ENCODE measurements at places on chromosomes 13 and 19.

- no peak for DNase-seq
Observed at GRCh38 chr19:48287748-48288147, 17.9 kb downstream of the ZNF114 start.

GRCh38 chr19:16327501-16327900, 2.9 kb downstream of the KLF2 start:
- DNase-seq = peak; percentile 82

GRCh38 chr19:16180611-16181010, 4.6 kb upstream of the FAM32A start:
- DNase-seq = no peak

GRCh38 chr19:38318660-38319059, 985 bp upstream of the KCNK6 start:
- no peak for DNase-seq

DNA sequence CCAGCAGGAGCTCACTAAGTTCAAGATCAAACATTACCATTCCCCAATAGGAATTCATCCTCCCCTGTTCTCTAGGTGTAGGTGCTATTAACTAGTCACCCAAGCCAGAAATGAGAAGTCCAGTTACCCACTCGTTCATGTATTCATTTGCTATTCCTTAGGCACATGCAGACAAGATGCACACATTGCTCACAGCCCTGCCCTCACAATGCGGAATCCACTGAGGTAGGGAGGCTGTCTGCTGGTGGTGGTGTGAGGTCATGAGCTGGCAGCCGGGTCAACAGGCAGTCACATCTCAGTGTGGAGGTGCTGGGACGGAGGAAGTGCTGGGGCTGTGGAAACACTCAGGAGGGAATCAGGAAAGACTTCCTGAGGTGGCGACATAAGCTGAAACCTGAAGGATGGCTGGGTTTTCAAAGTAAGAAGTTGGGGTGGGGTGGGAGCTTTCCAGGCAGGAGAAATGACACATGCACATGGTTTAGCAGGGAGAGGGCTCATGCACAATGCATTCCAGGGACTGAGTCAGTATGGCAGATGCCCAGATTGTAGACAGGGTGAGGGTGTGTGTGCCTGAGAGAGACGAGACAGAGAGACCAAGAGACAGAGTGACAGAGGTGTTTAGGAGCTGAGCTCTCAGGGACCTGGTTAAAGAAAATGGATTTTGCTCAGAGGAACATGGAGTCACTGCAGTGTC, 117.6 kb downstream of the USP12 start:
- DNase-seq = no peak

GRCh38 chr13:40352802-40353562, 313.5 kb downstream of the FOXO1 start:
- DNase-seq = peak; percentile 66

DNA sequence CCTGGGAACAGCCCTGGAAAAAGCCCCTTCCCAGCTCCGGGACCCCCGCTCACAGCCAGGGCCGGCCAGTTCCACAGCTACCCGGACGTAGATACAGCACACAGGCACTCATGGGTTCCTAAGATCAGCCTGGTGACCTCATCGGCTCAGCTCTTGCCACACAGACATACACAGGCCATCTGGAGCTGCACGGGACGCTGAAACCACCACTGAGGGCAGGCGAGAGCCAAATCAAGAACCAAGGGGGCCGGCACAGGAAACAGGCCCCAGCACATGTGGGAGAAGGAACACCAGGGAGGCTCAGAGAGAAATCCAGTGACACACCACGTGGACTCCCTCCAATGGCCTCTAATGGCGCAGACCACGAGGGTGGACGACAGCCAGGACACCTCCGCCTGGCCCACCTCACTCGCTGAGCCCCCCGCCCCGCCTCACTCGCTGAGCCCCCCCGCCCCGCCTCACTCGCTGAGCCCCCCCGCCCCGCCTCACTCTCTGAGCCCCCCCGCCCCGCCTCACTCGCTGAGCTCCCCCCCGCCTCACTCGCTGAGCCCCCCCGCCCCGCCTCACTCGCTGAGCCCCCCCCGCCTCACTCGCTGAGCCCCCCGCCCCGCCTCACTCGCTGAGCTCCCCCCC, 69.7 kb upstream of the C13orf46 start:
- peak; percentile 71 for DNase-seq

- peak; percentile 81 for DNase-seq
Observed at GRCh38 chr19:41951686-41952172, 7.4 kb downstream of the RABAC1 start.

DNA sequence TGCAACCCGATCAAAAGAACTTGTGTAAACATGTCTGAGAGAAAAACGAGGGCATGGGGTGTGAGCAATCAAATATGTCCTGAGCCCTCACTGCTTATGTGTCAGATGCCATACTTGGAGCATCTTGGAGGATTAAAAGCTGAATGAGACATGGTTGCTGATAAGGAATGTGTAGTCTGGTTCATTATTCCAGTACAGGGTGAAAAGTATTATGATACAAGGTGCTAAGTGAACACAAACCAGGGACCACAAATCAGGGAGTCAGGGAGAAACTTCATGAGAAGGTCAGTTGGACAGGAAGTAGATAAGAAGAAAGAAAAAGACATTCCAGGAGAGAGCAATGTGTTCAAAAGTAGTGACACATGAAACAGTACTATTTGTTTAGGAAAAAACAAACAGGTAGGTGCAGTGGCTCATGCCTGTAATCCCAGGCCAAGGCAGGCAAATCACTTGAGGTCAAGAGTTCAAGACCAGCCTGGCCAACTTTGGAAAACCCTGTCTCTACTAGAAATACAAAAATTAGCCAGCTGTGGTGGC, 2.0 kb upstream of the RCBTB1 start:
- no peak for DNase-seq

- no peak for DNase-seq
Observed at GRCh38 chr13:30829833-30830637, 76.0 kb upstream of the MEDAG start.

- DNase-seq = no peak
Observed at GRCh38 chr19:35375505-35376307, 4.8 kb downstream of the GPR42 start.

GRCh38 chr13:45108716-45109101, 11.6 kb upstream of the GTF2F2 start:
- peak; percentile 21 for DNase-seq

DNA sequence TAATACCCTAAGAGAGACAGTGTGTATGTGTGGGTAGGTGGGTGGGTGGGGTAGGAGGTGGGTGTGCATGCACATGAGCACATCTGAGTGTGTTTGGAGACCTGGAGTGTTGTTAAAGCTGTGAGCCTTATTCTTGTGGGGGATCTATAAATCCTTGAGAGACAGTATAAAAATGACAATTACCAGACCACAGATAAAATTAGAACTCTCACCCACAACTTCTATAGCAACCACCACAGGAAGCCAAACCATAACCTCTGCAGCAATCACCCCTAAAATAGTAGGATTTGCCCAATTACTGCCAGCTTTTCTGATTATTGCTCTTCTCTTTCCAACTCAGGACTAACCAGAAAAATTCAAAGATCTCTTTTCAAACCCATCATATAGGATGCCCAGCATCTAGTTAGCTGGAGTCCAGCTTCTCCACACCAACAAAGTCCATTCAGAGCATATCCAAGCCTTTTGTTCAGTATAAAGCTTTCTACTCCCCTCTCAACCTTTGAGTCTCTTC, 93.4 kb upstream of the SLITRK1 start:
- DNase-seq = no peak

GRCh38 chr13:67155898-67156722, 74.0 kb downstream of the PCDH9 start:
- DNase-seq = no peak

DNA sequence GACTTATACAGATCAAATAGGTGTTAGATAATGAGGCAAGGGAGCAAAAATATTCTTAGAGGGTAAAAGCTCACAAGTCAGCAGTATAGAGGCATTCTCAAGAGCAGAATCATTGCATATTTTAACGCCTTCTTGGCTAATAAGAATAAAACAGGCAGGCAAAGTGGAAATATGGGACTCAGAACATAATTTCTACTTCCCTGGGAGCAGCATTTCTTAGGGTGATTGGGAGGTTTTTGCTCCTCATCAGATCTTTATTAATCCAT, 39.6 kb downstream of the LHFPL6 start:
- DNase-seq = no peak

GRCh38 chr13:21613791-21614190, 9.8 kb upstream of the MICU2 start:
- no peak for DNase-seq

DNA sequence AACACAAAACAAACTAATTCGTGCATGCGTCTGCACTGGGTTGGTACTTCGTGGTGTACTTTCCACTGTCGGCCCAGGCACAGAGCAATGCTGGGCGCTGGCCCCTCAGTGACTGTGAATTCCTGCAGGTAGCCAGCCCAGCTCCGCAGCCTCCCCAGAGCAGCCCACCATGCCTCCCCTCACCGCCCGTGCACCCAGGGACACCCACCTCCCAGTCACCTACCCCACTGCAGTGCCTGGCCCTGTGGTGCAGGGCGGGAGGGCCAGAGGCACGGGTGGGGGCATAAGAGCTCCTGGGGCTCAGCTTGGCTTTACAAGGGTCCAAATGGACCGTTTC, 93.1 kb upstream of the ZNF507 start:
- no peak for DNase-seq

DNA sequence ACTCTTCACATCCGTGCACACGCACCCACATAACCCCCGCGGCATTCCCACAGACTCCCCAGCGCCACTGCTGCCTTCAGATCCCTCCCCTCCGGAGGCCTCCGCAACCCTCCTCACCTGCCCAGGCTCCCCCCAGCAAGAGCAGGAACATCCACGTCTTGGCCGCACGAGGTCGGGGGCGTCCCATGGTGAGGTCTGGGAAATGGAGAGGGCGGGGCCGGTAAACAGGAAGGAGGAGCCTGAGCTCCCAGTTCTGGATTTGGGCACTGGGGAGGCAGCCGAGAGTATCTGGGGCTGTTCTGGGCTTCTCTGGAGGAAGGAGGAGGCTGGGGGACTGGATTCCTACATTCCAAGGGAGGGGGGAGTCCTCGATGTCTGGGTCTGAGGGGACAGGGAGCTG, 423 bp downstream of the KLK8 start:
- DNase-seq = no peak

DNA sequence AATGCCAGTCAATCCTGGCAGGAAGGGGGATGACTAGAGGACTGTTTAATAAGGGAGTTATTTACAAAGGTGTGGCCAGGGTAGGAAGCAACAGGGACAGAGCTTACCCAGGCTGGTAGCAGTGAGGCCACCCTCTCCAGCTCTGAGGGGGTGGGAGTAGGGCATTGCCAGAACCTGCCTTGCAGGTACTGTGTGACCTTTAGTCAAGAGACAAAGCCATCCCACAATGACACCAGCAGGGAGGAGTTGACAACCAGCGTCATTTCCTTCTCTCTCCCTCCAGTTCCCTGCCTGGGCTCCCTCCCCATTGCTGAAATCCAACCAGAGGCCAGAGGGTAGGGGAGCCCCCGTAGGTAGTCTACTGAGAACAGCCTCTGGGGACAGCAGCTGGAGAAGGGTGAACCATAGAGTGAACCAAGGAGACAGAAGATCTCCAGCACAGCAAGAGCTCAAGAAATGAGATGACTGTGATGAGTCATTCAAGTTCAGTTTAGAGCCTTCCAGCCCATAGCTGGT, 33.3 kb upstream of the SPATA13 start:
- DNase-seq = no peak

GRCh38 chr13:28609381-28609780, 49.5 kb upstream of the POMP start:
- DNase-seq = no peak

GRCh38 chr13:108609353-108609752, 20.1 kb upstream of the MYO16 start:
- no peak for DNase-seq

- no peak for DNase-seq
Observed at GRCh38 chr13:102461302-102461701, 59.5 kb upstream of the FGF14 start.

GRCh38 chr13:33310245-33311038, 24.9 kb upstream of the STARD13 start:
- no peak for DNase-seq

DNA sequence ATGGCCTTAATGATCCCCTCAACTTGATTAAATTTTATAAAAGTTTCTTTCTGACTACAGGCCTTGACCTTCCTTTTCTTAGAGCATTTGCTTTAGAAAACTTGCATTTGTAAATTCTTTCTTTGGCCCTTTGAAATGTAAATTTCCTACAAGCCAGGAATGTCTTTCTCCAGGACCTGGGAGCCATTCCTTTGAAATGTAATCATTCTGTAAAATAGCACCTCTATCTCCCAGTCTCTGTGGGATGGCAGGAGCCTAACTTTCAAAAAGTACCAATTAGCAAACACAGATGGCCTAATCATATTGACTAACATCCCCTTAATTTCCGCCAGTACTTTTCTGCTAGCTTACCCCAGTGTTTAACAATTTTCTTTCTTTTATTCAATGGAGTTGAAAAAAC, 1394.2 kb upstream of the ATXN8OS start:
- no peak for DNase-seq

GRCh38 chr13:45782327-45783045, 69.1 kb downstream of the SIAH3 start:
- no peak for DNase-seq
